ENCODE measurements at places on chromosomes 5 and 9. TPM values are rescaled to one million over a fixed set of nuclear protein-coding genes. Genes with fewer than 3 reads are reported as not detected.

The LCN6 gene
- total RNA-seq = not detected

The FAM221B gene
- total RNA-seq = not detected

The KCTD16 gene
- not detected for total RNA-seq

The CCDC192 gene
- not detected for total RNA-seq

Data from G401 (cell line).